ENCODE measurements at places on chromosomes 4 and X. TPM values are rescaled to one million over a fixed set of nuclear protein-coding genes. Genes with fewer than 3 reads are reported as not detected.
A peak's percentile ranks its signal among the peaks of the same experiment; 100 is the strongest.

DNA sequence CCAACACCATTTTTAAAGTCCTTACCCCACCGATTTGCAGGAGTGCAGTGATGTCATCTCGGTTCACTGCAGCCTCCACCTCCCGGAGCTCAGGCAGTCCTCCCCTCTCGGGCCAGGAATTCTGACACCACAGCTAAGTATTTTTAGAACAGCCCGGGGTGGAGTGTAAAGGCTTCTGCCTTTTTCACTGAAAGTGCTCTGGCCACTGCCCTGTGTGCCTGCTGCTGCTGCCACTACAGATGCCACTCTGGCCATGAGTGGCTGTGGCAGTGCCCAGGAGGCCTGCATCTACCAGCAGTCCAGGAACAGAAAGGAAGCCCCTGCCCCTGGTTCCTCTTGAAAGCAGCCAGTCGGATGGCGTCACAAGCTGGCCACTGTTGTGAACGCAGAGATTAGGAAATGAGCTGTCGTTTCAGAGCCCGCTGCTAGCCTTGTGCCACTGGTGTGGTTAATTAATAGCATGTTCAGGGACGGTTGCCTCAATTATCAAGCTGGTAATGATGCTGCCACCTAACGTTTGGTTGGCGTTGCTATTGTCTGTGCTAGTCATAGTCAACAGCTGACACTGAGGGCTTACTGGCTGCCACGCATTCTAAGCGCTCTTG lies 23.6 kb upstream of the TBC1D14 start:
- DNase-seq = no peak

GRCh38 chrX:125436855-125437254 lies 117.2 kb downstream of the TEX13C start:
- no peak for DNase-seq

- DNase-seq = no peak
These were observed 515.5 kb upstream of the AGA start for GRCh38 chr4:177957596-177958360.

DNA sequence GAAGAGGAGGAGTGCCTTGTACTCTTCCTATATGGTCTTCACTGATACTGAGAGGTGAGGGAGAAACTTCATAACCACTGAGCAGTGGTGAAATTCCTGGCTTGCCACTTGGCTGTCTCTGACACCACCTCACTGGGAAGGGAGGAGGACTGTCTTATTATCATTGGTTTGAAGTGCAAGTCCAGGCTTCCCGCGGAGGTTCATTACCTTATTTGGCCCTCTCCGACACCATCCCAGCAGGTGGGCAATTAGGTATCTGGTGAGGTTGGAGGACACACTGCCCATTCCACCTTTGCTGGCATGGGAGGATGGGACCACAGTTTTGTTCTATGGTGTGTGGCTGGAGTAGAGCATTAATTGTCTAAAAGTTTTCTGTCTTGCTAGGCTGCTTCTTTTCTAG lies 206.1 kb downstream of the LHFPL1 start:
- no peak for DNase-seq

DNA sequence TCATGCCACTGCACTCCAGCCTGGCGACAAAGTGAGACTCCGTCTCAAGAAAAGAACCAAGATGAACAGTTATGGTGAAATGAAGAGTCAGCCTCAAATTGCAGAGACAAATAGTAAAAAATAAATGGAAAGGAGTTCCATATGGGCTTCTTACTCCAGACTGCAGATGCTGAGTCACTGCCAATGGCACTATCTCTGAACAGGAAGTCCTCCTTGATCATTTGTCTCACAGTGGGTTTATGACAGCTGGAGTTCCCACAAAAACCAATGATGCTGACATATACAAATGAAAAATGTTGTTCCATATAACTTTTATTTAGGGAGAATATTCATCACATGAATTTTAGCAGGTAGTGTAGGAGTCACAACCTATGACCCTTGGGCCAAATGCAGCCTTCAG lies 631.6 kb downstream of the PCDH18 start:
- DNase-seq = no peak

DNA sequence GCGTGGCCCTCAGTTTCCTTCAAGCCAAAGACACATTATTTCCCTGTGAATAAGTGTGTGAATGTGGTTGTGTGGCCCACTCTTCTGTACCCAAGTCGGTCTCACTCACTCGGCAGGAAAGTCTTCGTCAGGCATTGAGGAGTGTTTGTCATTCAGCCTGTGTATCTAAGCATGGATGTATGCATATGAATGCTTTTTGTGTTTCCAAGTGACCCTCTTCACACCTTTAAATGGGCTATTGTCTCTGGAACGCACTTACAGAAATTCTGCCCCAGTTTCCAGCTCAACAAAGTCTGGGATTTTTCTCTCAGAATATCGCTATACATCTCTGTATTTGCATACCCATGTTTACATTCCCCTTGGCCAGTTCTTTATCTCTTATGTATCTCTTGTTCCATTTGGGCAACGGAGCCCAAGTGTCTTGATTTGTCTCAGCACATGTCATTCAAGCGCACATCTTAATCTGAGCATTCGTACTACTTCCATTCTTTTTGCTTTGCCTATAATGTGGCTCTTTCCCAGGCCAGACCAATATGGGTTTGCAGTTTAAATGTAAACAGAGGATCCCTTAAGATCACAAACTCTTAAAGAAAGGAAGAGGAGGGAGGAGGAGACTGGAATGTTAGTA lies 4.8 kb downstream of the BCOR start:
- DNase-seq = no peak

GRCh38 chr4:1852904-1853623 lies 2.9 kb downstream of the LETM1 start:
- DNase-seq = no peak

- DNase-seq = no peak
These were observed 254.4 kb upstream of the PGRMC2 start for GRCh38 chr4:128542047-128542446.

CXCL6 gene
- not detected for polyA plus RNA-seq

CHRDL1 gene
- polyA plus RNA-seq = 11.5 TPM

GRCh38 chr4:44726038-44726871 lies at the start of gene GNPDA2:
Gene GNPDA2, minus strand, starts transcription at chr4:44726556. Its CDS starts 4,349 bp downstream, at chr4:44722207.
- peak; percentile 77 for DNase-seq

DNA sequence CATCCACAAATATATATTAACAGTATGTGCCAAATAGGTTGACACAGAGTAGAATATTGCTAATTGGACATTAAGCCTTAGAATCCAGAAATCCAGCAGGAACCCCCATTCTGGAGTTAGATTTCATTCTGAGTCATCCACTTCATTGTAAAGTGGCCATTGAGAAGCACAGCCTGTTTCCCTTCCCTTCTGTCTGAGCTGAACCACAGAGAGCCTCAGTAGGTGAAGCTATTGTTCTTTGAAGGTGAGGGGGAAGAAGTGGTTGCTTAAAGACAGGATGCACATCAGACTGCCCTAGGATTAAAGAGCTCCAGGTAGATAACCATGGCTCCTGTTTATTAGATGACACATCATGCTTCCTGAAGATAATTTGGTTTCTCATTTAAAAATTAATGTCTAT lies 30.6 kb upstream of the MCF2 start:
- DNase-seq = no peak

ENAM gene
- polyA plus RNA-seq = 4.0 TPM

DNA sequence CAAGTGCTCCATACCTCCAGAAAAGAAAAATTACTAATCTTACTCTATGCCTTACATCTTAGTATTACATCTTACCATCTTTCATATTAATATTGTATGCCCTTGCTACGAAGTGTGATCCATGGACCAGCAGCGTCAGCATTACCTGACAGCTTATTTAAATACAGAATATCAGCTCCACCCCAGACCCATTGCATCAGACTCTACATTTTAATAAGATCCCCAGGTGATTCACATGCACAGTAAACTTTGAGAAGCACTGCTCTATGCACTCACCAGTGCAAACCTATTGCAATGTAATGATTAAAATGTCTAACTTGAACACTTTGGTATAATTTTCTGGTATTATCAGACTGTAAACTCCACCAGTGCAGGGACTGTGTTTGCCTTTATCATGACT lies 14.1 kb upstream of the SH3D19 start:
- no peak for DNase-seq

- DNase-seq = no peak
These were observed 124.8 kb upstream of the EOLA2 start for GRCh38 chrX:150063138-150063518.

DNA sequence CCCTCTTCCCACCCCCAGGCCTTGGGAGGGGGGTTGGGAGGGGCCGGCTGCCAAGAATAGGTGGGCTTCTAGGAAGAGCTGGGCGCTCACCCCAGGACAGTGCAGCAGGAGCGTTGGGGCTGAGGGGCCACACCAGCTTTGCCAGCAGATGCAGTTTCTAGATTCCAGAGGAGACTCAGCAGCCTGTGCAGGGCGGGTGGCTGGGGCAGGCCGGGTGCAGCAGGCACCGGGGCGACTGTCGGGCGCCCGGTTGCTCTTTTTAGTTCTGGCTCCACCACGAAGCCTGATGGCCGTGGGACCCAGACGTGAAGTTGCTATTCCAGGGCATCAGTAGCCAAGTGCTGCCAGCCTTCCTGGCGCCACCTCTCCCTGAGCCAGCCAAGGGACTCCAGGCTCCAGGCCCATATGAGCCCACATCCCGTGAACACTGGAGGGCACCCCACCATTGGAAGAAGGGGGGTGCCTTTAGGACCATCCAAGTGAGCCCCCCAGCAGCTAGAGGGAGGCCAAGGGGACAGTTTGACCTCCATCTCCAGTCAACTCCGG lies 5.8 kb downstream of the SSR4 start:
- no peak for DNase-seq

GRCh38 chr4:170931321-170931720 lies 841.6 kb upstream of the AADAT start:
- no peak for DNase-seq
